ENCODE measurements at places on chromosomes 7 and 10. TPM values are rescaled to one million over a fixed set of nuclear protein-coding genes. Genes with fewer than 3 reads are reported as not detected.

PALD1 gene
- total RNA-seq, result 0.13 TPM

DNA sequence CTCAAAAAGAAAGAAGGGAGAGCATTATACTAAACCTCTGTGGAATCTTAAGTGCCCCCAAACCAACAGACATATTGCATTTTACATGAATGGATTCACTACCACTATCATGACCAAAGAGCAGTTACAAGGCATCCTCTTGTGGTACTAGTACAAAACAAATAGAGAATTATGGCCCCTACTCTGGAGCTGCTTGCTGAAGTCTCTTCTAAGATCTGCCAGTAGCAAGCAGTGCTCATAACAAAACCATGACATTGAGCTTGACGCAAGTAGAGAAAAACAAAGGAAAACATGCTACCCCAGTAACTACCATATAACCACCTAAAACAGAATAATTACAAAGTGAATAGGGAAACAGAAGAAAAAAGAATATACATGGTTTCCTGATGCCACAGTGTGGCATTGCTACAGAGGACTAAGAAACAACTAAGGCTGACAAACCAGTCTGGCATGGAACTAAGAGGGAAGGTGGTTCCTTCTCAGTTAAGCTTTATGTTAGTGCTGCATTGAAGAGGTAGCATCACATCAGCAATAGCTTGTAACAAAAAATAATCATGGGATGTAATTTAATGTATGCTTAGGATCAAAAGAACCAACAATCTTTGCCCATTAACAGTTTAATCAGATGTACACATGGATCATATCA is 150.2 kb upstream of the AGR3 start:
- no peak for DNase-seq

- DNase-seq, result no peak
Observed at GRCh38 chr7:29105752-29106668, 40.3 kb downstream of the CPVL start.

- DNase-seq, result no peak
Observed at GRCh38 chr10:90136731-90137316, 435.4 kb downstream of the KIF20B start.

GRCh38 chr10:25036381-25036780 is 20.0 kb downstream of the THNSL1 start:
- no peak for DNase-seq

DNA sequence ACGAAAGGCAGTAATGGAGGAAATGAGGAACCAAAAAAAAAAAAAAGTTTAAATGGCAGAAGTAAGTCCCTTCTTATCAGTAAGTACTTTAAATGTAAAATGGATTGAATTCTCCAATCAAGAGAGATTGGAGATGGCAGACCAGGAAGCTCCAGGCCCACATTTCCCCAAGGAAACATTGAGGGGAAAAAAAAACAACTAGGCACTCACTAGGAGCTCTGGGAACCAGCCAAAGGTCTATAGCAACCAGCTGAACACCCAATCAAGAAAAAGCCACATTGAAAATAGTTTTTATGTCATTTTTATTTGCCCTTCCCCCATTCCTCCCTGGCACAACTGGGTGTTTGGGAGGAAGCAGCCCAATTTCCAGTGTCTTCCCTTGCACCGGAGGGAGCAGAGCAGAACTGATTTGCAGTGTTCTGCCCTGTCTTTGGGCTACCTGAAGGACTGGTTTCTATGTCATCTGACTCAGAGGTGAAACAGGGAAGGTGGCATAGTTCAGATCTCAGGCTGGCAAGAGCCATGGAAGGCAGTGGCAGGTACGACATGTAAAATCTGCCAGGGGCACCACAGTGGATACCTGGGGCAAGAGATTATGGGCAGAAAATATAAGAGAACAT is 121.9 kb downstream of the SMURF1 start:
- no peak for DNase-seq

DNA sequence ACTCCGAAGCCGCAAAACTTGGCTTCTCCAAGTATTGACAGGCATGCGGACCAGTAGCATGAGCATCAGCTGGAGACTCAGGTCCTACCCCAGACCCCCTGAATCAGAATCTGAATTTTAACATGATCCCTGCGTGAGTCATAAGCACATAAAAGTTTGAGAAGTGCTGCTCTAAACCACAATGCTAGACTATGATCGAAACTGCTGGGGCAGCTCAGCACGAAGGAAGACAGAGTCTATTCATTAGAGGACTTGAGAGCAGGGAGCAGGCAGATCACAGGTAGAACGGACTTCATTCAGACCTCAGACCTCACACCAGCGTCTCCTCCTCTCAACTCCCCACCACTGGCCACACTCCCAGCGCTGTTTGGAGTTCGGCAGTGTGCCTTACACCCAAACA is 16.9 kb downstream of the CAMK2G start:
- DNase-seq, result no peak

DNA sequence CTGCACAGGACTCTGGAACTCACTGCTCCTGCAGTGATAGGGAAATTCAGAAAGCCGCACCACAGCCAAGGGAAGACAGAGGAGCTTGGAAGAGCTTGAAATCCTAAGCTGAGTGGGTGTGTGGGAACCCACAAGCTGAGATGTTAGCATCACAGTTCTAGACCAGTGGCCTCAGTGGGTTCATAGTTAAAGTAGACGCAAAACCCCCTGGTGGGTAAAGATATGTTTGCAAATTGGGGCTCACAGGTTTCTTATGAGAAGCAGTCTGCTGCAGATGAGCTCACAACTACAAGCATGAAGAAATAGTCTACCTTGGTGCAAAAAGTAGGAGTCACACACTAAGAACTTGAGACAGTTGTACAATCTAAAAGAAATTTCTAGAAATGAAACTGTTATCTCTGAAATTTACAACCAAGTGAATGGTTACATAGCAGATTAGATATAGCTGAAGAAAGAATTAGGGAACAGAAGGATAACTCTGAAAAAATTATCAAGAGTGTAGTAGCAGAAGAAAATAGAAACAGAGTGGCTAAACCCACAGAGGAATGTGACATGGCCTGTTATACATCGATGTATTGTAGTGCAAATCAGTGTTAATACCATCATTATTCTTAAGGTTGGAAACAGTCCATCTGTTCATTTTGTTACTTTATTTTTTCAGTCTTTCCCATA is 77.2 kb downstream of the DYNC2I1 start:
- DNase-seq, result no peak

DNA sequence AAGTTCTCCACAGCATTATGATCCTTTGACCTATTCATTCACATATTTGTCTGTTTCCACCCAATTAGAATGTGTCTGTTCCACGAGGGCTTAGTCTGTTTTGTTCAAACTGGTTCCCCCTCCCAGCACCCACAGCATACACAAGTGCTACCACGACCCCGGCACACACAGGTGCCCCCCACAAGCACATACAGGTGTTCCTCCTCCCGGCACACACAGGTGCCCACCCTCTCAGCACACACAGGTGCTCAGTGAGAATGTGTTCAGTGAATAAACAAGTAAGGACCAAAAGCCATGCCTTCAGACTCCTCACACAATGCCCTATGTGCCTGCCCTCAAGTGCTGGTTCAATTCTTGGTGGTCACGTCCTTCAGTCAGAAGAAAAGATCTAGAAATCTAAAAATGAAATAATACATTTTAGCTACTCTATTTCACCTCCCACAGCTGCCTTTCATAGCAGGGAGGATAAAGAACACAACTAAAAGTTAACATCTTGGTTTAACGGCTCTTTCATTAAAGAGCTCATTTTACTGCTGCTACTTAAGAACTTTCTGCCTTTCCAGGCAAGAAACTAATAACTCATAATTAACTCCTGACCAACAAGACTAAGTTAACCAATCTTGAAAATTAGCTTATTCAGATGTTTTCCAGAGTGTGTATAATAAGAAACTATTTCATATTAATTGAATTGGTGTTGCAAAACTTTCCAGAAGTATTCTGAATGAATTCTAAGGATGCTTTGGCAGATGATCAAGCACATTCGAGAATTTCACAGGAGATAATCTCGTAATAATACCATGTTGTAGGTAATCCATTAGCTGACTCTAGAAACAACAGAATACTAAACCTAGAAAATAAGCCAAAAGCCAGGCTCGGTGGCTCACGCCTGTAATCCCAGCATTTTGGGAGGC is 2.3 kb downstream of the DNMBP start:
- no peak for DNase-seq

DNA sequence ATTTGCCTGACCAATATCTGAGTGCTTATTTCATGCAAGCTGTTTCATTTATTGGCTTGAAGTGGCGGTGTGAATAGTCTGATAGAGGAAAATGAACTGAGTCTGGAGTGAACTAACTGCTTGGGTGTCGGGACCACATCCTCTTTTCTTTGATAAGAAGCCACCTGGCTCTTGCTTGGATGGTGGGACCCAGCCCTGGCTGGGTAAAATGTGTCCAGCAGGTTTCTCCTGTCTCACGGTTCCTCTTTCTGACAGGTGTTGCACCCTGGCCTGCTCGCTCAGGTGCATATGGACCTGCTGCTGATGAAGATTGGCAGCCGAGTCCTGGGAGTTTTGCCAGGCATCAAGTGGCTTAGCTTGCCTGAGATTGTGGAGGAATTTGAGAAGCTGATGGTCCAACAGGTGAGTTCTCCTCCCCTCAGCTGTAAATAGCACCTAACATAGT is 1.6 kb downstream of the ADCK2 start:
- no peak for DNase-seq

Data from T-helper 17 cell (primary cell).